ENCODE measurements at places on chromosomes 4 and X.

GRCh38 chrX:139881130-139881529, 51.7 kb downstream of the ATP11C start:
- peak; percentile 78 for DNase-seq

DNA sequence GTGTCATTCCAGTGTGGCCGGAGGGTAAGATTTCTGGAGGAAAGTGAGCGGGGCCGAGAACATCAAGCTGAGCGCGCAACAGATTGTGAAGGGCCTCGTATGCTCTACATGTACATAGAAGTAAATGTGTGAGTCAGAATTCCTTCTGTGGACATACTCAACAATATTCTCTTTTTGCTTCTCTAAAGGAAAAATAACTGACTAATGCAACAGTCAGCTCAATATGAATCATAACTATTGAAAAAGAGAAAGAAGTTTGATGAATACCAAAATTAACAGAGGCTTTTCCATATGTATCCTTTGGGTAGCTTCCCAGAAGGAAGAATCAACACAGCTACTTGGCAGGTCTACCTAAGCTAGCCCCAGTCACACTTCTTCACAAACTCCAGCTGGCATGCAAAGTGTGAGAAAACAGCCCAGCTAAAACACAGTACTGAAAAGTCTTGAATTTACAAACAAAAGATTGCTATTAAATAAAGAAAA, 87.5 kb upstream of the ZFP42 start:
- peak; percentile 96 for DNase-seq

GRCh38 chr4:62816566-62816965, 1592.7 kb downstream of the TECRL start:
- DNase-seq = no peak

DNA sequence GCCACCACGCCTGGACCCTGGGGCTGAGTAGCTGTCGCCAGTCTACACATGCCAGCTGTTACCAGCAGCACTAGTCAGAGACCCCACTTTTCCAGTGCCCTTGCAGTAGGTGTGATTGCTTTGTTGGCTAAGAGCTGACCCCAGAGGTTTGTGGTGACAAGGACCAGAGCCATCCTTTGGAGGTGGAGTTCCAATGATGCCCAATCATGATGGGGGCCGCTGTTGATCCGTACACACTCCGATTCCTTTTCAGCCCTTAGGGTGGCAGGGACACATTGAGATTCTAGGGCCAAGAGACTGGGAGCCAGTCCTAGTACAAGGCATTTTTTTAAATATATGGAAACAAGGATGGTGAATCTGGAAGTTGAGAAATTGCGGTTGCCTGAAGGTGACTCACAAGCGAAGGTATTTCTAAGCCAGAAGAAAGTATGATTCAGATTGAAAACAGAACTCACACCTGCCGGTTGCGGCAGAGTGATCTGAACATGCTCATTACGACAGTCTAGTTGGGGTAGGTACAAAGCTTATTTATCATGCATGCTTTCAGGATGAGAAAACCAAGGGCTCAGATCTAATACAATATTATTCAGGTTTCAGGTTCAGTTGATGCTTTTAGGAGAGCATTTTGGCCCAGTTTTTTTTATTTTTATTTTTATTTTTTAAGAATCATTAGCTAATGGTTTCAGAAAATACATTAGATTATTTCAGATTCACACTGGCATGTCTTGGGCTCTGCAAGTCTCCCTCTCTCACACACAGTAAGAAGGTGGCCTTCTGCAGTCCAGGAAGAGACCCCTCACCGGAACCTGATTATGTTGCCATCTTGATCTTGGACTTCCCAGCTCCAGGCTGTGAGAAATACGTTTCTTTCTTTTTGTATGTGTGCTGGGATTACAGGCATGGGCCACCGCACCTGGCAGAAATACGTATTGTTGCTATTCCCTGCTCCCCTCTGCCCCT, 43.4 kb downstream of the SHROOM2 start:
- no peak for DNase-seq

GRCh38 chr4:54930226-54930625, 195.2 kb downstream of the KDR start:
- DNase-seq = peak; percentile 81

DNA sequence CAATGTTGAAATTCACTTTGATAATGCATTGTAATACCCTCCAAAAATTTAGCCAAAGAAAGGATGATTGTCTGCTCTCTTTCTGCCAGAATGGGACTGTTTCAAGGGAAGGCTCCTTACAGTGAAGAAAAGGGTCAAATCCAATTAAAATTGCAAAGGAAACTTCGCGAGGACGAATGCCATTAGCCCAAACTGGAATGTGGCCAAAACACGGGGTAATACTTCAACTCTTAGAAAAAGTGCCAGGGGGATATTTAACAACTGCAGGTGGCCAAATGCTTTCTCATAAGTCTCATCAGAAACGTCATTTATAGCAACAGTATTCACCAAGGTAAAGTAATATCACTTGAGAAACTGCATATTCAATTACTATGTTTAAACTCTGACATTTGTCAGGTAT, 29.0 kb downstream of the NKX3-2 start:
- no peak for DNase-seq

- DNase-seq = peak; percentile 65
These were observed 273.3 kb downstream of the DKK2 start for GRCh38 chr4:106762666-106763443.

All from fibroblast of skin of back (primary cell).